Vein endothelial cell (primary cell): ENCODE measurements at places on chromosomes 2 and 18. TPM values are rescaled to one million over a fixed set of nuclear protein-coding genes. Genes with fewer than 3 reads are reported as not detected.

Gene DHRS9
- total RNA-seq = 0.33 and 3.7 TPM in 2 replicates

Gene FAM228B
- 5.2 and 6.5 TPM in 2 replicates for total RNA-seq

Gene TRIM43
- total RNA-seq = not detected in 2 replicates

Gene UGT1A4
- not detected in 2 replicates for total RNA-seq

Gene STARD6
- total RNA-seq = 0.29 and 0.33 TPM in 2 replicates

Gene ELAC1
- 7.1 and 9.5 TPM in 2 replicates for total RNA-seq

Gene UPP2
- total RNA-seq = not detected in 2 replicates

Gene PJVK
- total RNA-seq = 0.67 and 0.98 TPM in 2 replicates

Gene ERICH2
- not detected in 2 replicates for total RNA-seq

Gene SCTR
- not detected in 2 replicates for total RNA-seq

Gene B3GNT7
- total RNA-seq = 0.33 and 0.67 TPM in 2 replicates

Gene VWA3B
- total RNA-seq = not detected in 2 replicates

Gene SESTD1
- total RNA-seq = 36.3 and 36.7 TPM in 2 replicates

Gene SCYGR4
- not detected in 2 replicates for total RNA-seq

Gene DOK1
- total RNA-seq = 11.5 and 14.7 TPM in 2 replicates

Gene GALM
- total RNA-seq = 6.9 and 9.0 TPM in 2 replicates

Gene PDE1A
- total RNA-seq = 1.7 and 4.9 TPM in 2 replicates

Gene C2orf80
- not detected in 2 replicates for total RNA-seq

Gene HOXD13
- not detected in 2 replicates for total RNA-seq

Gene CDH7
- not detected in 2 replicates for total RNA-seq

Gene G6PC2
- not detected in 2 replicates for total RNA-seq
